ENCODE measurements at places on chromosomes 2 and 18.

GRCh38 chr18:12393998-12394397 lies 13.7 kb upstream of the PRELID3A start:
- no peaks in the 10 kb centered on the region for H3K27me3 ChIP-seq
- no peaks in the 10 kb centered on the region for H3K36me3 ChIP-seq
- no peak for DNase-seq
- no peaks in the 10 kb centered on the region for H3K4me1 ChIP-seq
- no peak overlapping the region for H3K27ac ChIP-seq

GRCh38 chr2:117470311-117471095 lies 344.0 kb upstream of the DDX18 start:
- no peaks in the 10 kb centered on the region for H3K27me3 ChIP-seq
- peaks cover 31% of the 10 kb centered on the region for H3K36me3 ChIP-seq
- peak; percentile 73 for DNase-seq

DNA sequence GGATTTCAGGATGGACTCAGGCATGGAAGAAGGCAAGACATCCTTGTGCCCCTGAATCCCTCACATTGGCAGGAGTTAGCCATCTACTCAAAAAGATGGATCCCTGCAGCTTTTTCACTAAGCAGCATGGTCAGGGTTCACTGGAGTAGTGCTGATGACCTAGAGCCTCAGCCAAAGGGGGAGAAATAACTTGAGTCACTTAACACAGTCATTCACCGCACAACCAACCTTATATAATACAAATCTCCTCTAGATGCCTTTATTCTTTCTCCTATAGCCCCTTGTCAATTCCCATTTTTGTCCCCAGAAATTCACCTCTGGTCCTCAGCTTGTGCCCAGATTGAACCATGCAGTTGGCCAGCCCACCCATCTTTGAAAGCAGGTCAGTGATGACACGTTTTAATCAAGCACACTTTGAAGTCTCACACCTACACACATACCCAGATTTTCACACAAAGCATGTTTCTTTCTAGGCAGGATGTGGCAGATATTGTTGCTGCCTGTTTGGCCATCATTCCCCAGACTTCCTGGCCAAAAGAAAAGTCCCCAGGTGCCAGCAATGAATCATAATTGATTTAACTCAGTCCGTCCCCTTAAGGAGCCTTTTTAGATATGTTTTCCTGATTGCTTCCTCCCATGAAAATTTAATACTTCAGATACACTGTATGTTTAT lies 84.2 kb downstream of the LBH start:
- no peak overlapping the region for H3K4me3 ChIP-seq
- H3K27ac ChIP-seq, result no peak overlapping the region
- no peaks in the 10 kb centered on the region for H3K4me1 ChIP-seq
- DNase-seq, result no peak
- no peaks in the 10 kb centered on the region for H3K36me3 ChIP-seq

GRCh38 chr2:29000481-29000880 lies 19.4 kb downstream of the TOGARAM2 start:
- no peaks in the 10 kb centered on the region for H3K36me3 ChIP-seq
- H3K27ac ChIP-seq, result no peak overlapping the region
- H3K4me3 ChIP-seq, result no peak overlapping the region

GRCh38 chr2:25358836-25359235 lies 17.1 kb upstream of the DNMT3A start:
- H3K27me3 ChIP-seq, result peaks cover 1% of the 10 kb centered on the region
- H3K36me3 ChIP-seq, result peaks cover 3% of the 10 kb centered on the region
- H3K4me3 ChIP-seq, result no peak overlapping the region
- H3K4me1 ChIP-seq, result no peaks in the 10 kb centered on the region

- no peak overlapping the region for H3K27ac ChIP-seq
- no peak for DNase-seq
- H3K36me3 ChIP-seq, result peaks cover 35% of the 10 kb centered on the region
- H3K27me3 ChIP-seq, result no peaks in the 10 kb centered on the region
- no peak overlapping the region for H3K4me3 ChIP-seq
These were observed 29.4 kb upstream of the DYSF start for GRCh38 chr2:71423817-71424420.

DNA sequence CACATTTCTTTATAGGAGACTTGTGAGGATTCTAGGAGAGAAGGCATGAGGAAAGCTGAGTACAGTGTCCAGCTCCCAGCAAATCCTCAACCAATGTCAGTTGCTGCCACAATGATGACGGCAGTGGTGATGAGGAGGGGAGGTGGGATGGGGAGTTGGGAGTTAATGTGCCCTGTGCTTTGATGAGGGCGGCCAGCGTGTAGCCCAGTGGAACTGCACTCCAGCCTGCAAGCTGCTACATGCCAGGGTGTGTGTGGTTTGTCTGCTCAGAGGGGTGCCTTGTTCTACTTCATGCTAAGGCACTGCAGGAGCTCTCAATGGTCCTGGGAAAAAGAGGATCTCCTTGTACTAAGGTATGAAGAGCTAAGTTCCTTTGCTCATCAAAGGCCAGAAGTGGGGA lies 96.1 kb downstream of the MSH2 start:
- H3K36me3 ChIP-seq, result peaks cover 22% of the 10 kb centered on the region
- H3K27me3 ChIP-seq, result no peaks in the 10 kb centered on the region
- H3K27ac ChIP-seq, result no peak overlapping the region
- no peaks in the 10 kb centered on the region for H3K4me1 ChIP-seq

DNA sequence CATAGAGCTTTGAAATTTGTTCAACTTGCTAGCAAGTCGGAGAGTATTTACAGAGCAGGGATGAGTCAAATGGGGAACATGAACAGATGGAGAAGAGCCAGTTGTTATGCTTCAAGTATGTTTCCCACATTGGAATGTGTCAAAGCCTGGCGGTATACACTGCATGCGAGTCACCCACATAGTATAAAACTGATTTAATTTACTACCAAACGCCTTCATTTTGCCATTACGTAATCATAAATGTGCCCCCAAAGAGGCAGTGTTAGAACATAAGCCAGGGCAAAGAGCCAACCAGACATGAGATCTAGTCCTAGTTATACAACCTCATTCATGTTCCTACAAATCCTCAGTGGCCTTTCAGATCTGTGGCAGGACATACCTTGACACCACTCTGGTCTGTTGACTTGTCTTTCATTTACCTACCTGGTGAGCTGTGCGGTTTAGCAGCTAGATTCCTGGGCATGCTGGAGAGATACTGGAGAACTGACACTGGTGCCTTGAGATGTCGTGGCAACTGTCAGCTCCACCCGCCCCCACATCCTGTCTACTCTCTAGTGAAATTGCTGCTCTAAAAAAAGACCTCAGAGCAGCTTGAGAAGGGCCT lies 21.7 kb upstream of the NRP2 start:
- H3K4me1 ChIP-seq, result no peaks in the 10 kb centered on the region
- H3K27me3 ChIP-seq, result no peaks in the 10 kb centered on the region
- no peak overlapping the region for H3K4me3 ChIP-seq
- no peak for DNase-seq
- no peak overlapping the region for H3K27ac ChIP-seq

DNA sequence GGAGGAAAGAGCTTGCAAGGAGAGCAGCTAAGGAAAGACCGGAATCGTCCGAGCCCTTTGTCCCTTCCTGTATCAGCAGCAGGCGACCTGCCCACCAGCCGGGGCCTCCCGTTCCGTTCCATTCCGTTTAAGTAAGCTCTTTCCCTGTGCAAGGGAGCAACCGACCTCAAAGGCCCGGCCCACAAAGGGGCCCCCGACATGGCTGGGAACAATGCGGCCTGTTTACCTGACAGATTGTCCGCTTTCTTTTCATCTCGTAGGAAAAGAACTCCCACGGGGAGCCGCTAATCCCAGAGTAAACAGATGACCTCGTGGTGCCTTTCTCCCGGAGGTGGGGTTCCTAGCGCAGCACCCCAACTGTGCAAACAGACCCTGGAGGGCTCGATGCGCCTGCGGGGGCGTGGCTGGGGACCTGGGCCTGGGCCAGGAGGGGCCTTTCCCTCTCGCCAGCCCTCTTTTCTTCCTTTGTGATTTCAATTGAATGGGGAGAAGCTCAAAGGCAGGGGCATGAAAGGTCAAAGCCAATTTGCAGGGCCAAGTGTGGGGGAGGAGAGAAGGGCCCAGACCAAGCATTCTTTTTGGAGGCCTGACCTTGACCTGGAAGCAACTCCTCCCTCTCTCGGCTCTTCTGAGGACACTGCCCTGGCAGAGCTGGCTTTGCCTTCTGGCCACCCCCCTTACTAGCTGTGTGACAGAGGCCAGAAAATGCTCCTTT lies 120.2 kb downstream of the INHBB start:
- H3K4me3 ChIP-seq, result no peak overlapping the region
- peaks cover 73% of the 10 kb centered on the region for H3K27me3 ChIP-seq
- peak; percentile 83 for DNase-seq
- peaks cover 4% of the 10 kb centered on the region for H3K4me1 ChIP-seq
- H3K27ac ChIP-seq, result no peak overlapping the region

GRCh38 chr2:238125127-238125885 lies 13.2 kb upstream of the KLHL30 start:
- no peaks in the 10 kb centered on the region for H3K4me1 ChIP-seq
- H3K27me3 ChIP-seq, result no peaks in the 10 kb centered on the region
- H3K4me3 ChIP-seq, result no peak overlapping the region
- H3K36me3 ChIP-seq, result no peaks in the 10 kb centered on the region
- H3K27ac ChIP-seq, result no peak overlapping the region

GRCh38 chr18:2805970-2806943 lies 40.5 kb upstream of the EMILIN2 start:
- H3K27ac ChIP-seq, result no peak overlapping the region
- DNase-seq, result no peak
- no peaks in the 10 kb centered on the region for H3K27me3 ChIP-seq
- H3K36me3 ChIP-seq, result peaks cover 20% of the 10 kb centered on the region
- no peaks in the 10 kb centered on the region for H3K4me1 ChIP-seq

GRCh38 chr18:55549474-55550104 lies 38.4 kb downstream of the TCF4 start:
- H3K4me3 ChIP-seq, result no peak overlapping the region
- H3K27me3 ChIP-seq, result no peaks in the 10 kb centered on the region
- DNase-seq, result no peak
- H3K27ac ChIP-seq, result no peak overlapping the region

GRCh38 chr2:178330175-178331017 lies 120.6 kb downstream of the PRKRA start:
- H3K27ac ChIP-seq, result no peak overlapping the region
- DNase-seq, result no peak
- H3K27me3 ChIP-seq, result no peaks in the 10 kb centered on the region
- no peaks in the 10 kb centered on the region for H3K36me3 ChIP-seq

DNA sequence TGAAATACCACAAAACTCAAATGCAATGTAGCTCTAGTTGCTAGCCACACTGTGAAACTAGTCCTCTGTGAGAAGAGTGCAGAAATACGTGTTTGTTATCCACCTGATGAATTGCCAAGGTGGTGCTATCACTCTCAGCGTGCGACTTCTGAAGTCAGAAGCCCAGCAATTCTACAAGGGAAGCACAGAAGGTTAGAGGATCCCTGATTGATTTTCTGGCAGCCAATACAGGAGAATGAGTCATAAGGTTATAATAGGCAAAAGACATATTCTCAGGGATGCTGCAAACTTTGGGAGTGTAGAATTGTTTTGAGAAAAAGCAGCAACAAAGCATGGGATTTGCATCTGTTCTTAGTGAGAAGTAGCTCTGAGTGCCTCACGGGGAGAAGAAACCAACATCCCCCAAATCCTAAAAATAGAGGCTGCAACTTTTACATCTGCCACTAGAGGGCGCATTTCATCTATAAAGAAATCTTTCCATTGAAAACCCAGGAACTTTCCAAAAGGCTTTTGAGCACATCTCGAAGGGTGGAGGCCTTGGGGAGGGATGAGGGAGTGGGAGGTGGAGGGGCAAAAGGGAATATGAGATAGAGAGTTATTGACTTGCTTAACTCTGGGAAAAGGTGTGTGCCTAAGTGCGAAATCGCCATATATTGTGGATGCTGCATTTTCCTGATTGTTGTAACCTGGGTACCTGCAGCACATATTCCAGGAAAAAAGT lies 78.0 kb downstream of the TMEM182 start:
- no peaks in the 10 kb centered on the region for H3K4me1 ChIP-seq
- no peaks in the 10 kb centered on the region for H3K36me3 ChIP-seq
- H3K27me3 ChIP-seq, result no peaks in the 10 kb centered on the region
- no peak overlapping the region for H3K27ac ChIP-seq
- H3K4me3 ChIP-seq, result no peak overlapping the region

GRCh38 chr2:190533968-190534309 lies 583 bp downstream of the NEMP2 start:
- no peaks in the 10 kb centered on the region for H3K27me3 ChIP-seq
- peaks cover 19% of the 10 kb centered on the region for H3K36me3 ChIP-seq
- DNase-seq, result no peak
- peak overlapping the region; percentile 88 for H3K4me3 ChIP-seq
- H3K4me1 ChIP-seq, result peaks cover 3% of the 10 kb centered on the region

GRCh38 chr2:150309311-150310080 lies 178.0 kb downstream of the RND3 start:
- H3K36me3 ChIP-seq, result peaks cover 7% of the 10 kb centered on the region
- no peak overlapping the region for H3K4me3 ChIP-seq
- H3K27ac ChIP-seq, result no peak overlapping the region
- H3K27me3 ChIP-seq, result no peaks in the 10 kb centered on the region

DNA sequence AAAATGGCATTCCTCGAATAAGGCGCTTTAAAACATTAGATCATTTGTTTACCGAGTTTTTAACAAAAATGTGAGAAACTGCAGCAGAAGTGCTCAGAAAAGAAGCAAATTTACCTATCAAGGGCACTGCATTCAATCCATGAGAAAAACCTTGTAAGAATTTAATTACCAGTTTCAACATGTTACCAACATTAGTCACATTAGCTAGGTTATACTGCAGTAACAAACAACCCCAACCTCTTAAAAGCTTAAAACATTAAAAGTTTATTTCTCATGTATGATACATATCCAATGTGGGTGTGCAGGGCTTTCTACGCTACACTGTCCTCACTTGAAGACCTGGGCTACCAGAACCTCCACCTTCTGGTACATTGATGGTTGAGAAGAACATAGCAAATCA lies 68.1 kb upstream of the CCBE1 start:
- H3K4me1 ChIP-seq, result no peaks in the 10 kb centered on the region
- H3K27me3 ChIP-seq, result no peaks in the 10 kb centered on the region
- no peak overlapping the region for H3K27ac ChIP-seq
- no peak for DNase-seq
- no peaks in the 10 kb centered on the region for H3K36me3 ChIP-seq
- H3K4me3 ChIP-seq, result no peak overlapping the region

DNA sequence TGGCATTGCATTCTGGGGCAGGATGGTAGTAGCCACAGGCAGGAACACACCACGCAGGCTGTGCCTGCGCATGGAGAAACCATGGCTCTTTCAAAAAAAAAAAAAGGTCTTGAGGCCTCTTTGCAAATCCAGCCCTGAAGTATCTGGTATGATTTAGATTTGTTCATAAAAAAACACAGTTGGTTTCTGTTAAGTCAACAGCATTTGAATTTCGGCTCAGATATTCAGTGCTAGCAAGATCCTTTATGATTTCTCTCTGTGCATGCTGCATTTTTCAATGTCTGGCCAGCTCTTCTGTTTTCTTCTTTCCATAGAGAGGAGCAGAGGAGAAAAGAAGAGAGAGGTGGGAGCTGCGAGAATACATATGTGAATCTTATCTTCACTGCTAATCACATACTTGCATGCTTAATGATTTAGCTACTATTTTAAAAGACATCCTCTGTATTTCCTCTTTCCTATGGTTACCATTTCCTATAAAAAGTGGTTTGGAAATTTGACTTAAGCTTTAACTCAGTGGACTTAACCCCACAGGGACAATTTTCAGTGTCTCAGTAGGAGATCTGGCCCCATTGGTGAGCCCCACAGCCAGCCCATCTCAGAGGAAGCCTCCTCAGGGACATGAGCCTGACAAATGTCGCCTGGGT lies 214.3 kb upstream of the APCDD1 start:
- H3K27me3 ChIP-seq, result no peaks in the 10 kb centered on the region
- H3K27ac ChIP-seq, result no peak overlapping the region
- no peaks in the 10 kb centered on the region for H3K4me1 ChIP-seq
- no peak for DNase-seq
- no peaks in the 10 kb centered on the region for H3K36me3 ChIP-seq
- H3K4me3 ChIP-seq, result no peak overlapping the region

All from H9 (cell line).